Cardiac ventricle fibroblast (primary cell): ENCODE measurements at places on chromosomes 2 and 18. TPM values are rescaled to one million over a fixed set of nuclear protein-coding genes. Genes with fewer than 3 reads are reported as not detected.

Gene LYPD1
- total RNA-seq, result not detected in 2 replicates

Gene GALNT5
- 10.0 and 11.3 TPM in 2 replicates for total RNA-seq

Gene LYPD6
- total RNA-seq, result not detected in 2 replicates

Gene TCF23
- 0.10 and 0.44 TPM in 2 replicates for total RNA-seq

Gene FTCDNL1
- not detected in 2 replicates for total RNA-seq

Gene TCF7L1
- 6.7 and 6.8 TPM in 2 replicates for total RNA-seq

Gene EGR4
- not detected in 2 replicates for total RNA-seq

Gene CAPN14
- total RNA-seq, result not detected in 2 replicates

Gene FOSL2
- 39.4 and 43.2 TPM in 2 replicates for total RNA-seq

Gene SRD5A2
- total RNA-seq, result not detected in 2 replicates

Gene TRIM43
- total RNA-seq, result not detected in 2 replicates

Gene KCNJ13
- total RNA-seq, result not detected in 2 replicates

Gene ABHD1
- total RNA-seq, result 0.06 TPM in 1 of 2 replicates, not detected in the other

Gene SLC5A7
- not detected in 2 replicates for total RNA-seq

Gene UGT1A4
- 0.34 TPM in 1 of 2 replicates, not detected in the other for total RNA-seq

Gene VWA3B
- not detected in 2 replicates for total RNA-seq

Gene PTPRN
- 1.6 and 4.1 TPM in 2 replicates for total RNA-seq

Gene FLACC1
- total RNA-seq, result 1.0 and 2.0 TPM in 2 replicates

Gene CAPN10
- total RNA-seq, result 4.1 and 8.3 TPM in 2 replicates

Gene IL1RL1
- total RNA-seq, result 2.3 and 2.4 TPM in 2 replicates

Gene CNRIP1
- total RNA-seq, result 30.1 and 32.4 TPM in 2 replicates

Gene TP53I3
- total RNA-seq, result 25.2 and 26.0 TPM in 2 replicates

Gene DYSF
- 7.0 and 7.6 TPM in 2 replicates for total RNA-seq

Gene SPC25
- 0.44 TPM in 1 of 2 replicates, not detected in the other for total RNA-seq

Gene SERPINB11
- not detected in 2 replicates for total RNA-seq

Gene PROC
- total RNA-seq, result not detected in 2 replicates

Gene VSNL1
- not detected in 2 replicates for total RNA-seq

Gene RASGRP3
- total RNA-seq, result 1.4 and 4.2 TPM in 2 replicates

Gene CIDEA
- not detected in 2 replicates for total RNA-seq

Gene TDRD15
- total RNA-seq, result not detected in 2 replicates

Gene SLC4A3
- 8.8 and 9.4 TPM in 2 replicates for total RNA-seq

Gene OSBPL1A
- 22.8 and 29.1 TPM in 2 replicates for total RNA-seq

Gene UGT1A6
- not detected in 2 replicates for total RNA-seq

Gene BMP10
- not detected in 2 replicates for total RNA-seq

Gene SERPINB10
- not detected in 2 replicates for total RNA-seq

Gene ANKRD23
- total RNA-seq, result 1.1 and 3.2 TPM in 2 replicates

Gene COQ10B
- 19.3 and 22.3 TPM in 2 replicates for total RNA-seq

Gene LONRF2
- total RNA-seq, result 0.24 and 0.44 TPM in 2 replicates

Gene IL36A
- total RNA-seq, result not detected in 2 replicates

Gene RBMS1
- 99.0 and 102 TPM in 2 replicates for total RNA-seq

Gene SLC11A1
- total RNA-seq, result not detected in 2 replicates

Gene USP37
- 5.0 and 9.0 TPM in 2 replicates for total RNA-seq

Gene ZNF385B
- 0.19 and 0.49 TPM in 2 replicates for total RNA-seq
